ENCODE measurements at places on chromosomes 3 and 15.

GRCh38 chr15:41256577-41257038 lies 25.5 kb downstream of the CHP1 start:
- H3K36me3 ChIP-seq: peaks cover 62% of the 10 kb centered on the region
- no peak overlapping the region for H3K4me3 ChIP-seq
- H3K27ac ChIP-seq: no peak overlapping the region
- peak; percentile 86 for DNase-seq

GRCh38 chr15:89754361-89755154 lies 3.5 kb upstream of the MESP1 start:
- no peak overlapping the region for H3K27ac ChIP-seq
- no peaks in the 10 kb centered on the region for H3K27me3 ChIP-seq
- H3K36me3 ChIP-seq: no peaks in the 10 kb centered on the region
- peaks cover 6% of the 10 kb centered on the region for H3K4me1 ChIP-seq

- H3K27ac ChIP-seq: no peak overlapping the region
- DNase-seq: no peak
- peaks cover 3% of the 10 kb centered on the region for H3K27me3 ChIP-seq
- H3K36me3 ChIP-seq: no peaks in the 10 kb centered on the region
- H3K4me3 ChIP-seq: no peak overlapping the region
These were observed 20.1 kb downstream of the PRR23A start for GRCh38 chr3:138985932-138986331.

DNA sequence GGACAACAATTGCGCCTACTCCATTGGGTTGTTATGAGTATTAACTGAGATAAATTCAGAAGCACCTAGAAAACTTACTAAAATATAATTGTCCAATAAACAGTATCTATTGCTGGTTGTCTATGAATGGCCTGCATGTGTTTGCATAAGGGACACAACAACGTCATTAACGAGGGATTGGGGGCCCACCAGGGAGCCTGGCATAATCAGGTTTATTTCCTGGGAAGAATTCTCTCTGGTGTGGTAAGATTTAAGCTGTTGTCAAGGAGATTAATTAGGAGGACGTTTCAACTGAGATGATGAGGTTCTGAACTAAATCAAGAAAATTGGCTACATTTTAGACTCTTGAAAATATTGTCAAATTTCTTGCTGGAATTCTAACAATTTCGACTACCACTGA lies 176.1 kb upstream of the CDIN1 start:
- no peaks in the 10 kb centered on the region for H3K27me3 ChIP-seq
- no peak overlapping the region for H3K27ac ChIP-seq
- no peak overlapping the region for H3K4me3 ChIP-seq
- peaks cover 8% of the 10 kb centered on the region for H3K4me1 ChIP-seq
- DNase-seq: no peak

GRCh38 chr3:194423317-194423716 lies 24.3 kb upstream of the GP5 start:
- H3K4me1 ChIP-seq: peaks cover 10% of the 10 kb centered on the region
- DNase-seq: no peak
- H3K4me3 ChIP-seq: no peak overlapping the region

All from MCF 10A (cell line).